Naive thymus-derived CD8-positive, alpha-beta T cell (primary cell): ENCODE measurements at places on chromosomes 2 and 18.
A peak's percentile ranks its signal among the peaks of the same experiment; 100 is the strongest.

GRCh38 chr2:241218131-241219029, 29.9 kb downstream of the ANO7 start:
- peak overlapping the region; percentile 80 for H3K4me3 ChIP-seq
- peaks cover 2% of the 10 kb centered on the region for H3K27me3 ChIP-seq
- DNase-seq = peak; percentile 22
- H3K4me1 ChIP-seq = peaks cover 12% of the 10 kb centered on the region

DNA sequence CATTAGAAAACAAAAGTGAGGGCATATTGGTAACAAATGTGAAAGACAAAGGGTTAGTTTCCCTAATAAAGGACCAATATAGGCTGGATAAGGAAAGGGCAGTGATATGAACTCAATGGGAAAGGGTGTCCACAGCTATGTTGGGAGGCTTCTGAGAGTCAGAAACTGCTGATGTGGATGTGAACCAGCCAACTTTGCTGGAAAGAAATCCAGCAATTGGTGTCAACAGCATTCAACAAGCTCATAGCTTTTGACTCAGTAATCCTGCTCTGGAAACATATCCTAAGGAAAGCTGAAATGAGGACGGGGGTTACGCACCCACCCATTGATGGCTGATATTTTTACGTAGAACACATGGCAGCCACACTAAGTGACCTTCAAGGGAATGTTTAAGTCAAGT, 63.7 kb downstream of the ARL4C start:
- DNase-seq = no peak
- H3K27me3 ChIP-seq = no peaks in the 10 kb centered on the region
- H3K4me1 ChIP-seq = peaks cover 34% of the 10 kb centered on the region
- no peaks in the 10 kb centered on the region for H3K36me3 ChIP-seq
- no peak overlapping the region for H3K4me3 ChIP-seq

DNA sequence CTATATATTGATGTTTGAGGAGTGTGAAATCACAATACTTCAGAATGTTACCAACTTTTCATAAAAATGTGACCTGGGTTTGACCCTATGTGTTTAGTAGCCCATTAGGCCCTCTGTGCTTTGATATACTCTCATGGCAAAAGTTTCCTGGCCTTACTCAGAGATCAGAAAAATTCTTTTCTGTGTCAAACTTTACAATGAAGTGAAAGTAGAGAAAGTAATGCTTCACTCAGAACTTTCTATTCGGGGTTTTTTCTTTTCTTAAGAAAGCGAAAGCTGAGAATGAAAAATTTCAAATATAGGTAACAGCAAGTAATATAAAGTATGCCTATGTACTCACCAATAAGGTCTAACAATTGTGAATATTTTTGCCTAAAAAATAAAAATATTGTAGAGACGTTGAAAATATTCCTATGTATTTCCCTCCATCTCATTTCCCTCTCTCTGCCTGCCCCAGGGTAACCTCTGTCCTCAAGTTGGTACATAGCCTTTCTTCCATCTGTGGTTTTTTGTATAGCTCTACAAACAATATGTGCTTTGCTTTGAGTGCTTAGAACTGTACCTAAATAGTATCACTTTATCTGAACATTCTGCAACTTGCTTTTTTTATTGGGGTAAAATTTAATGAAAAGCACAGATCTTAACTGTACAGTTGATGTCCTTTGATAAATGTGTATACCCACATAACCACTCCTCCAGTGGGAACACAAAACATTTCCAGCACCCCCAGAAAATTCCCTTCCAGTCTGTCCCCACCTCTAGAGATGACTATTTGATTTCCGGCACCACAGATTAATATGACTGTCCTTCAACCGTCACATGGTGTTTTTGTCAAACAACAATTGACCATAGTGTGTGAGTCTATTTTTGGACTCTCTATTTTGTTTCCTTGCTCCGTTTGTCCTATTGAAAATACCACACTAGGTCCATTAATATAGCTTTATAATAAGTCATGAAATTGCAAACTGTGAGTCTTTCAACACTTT, 10.3 kb upstream of the ACKR3 start:
- peaks cover 60% of the 10 kb centered on the region for H3K4me1 ChIP-seq
- DNase-seq = no peak
- H3K4me3 ChIP-seq = no peak overlapping the region
- H3K36me3 ChIP-seq = peaks cover 35% of the 10 kb centered on the region

DNA sequence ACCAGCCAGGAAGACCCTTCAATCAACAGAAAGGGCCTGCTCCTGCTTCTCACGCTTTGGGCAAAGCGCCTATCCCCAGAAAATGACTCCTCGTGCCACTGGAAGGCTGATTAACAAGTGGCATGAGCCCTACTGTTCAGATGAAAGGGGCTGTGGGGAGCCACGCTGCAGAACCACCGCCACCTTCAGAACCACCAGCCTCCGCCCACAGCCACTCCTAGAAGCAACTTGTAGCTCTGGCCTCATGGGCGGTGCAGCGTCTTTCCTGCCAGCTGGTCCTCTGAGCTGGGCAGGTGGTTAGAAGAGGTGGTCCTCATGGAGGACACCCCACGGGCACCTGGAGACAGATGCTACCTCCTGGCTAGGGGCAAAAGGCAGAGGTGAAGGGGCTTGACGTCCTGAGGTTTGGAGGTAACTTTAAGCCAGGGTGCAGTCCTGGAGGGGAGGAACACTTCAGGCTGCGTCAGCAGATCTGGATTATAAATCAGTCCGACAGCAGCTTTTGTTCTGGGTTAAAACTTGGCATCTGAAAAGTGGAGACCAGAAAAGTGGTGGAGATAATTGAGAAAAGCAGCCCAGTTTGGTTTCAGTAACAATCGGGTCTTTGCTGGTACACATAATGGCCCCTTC, 861 bp upstream of the SEMA4C start:
- H3K4me3 ChIP-seq = peak overlapping the region; percentile 89
- peak overlapping the region; percentile 79 for H3K27ac ChIP-seq
- H3K36me3 ChIP-seq = peaks cover 4% of the 10 kb centered on the region
- peak; percentile 66 for DNase-seq
- peaks cover 60% of the 10 kb centered on the region for H3K4me1 ChIP-seq

- no peak overlapping the region for H3K27ac ChIP-seq
- DNase-seq = no peak
- no peaks in the 10 kb centered on the region for H3K27me3 ChIP-seq
- H3K4me1 ChIP-seq = peaks cover 25% of the 10 kb centered on the region
- H3K36me3 ChIP-seq = peaks cover 36% of the 10 kb centered on the region
Measured at GRCh38 chr2:236565879-236566402, 3.7 kb upstream of the ACKR3 start.

GRCh38 chr2:240721596-240722180, 30.0 kb downstream of the AQP12A start:
- peaks cover 2% of the 10 kb centered on the region for H3K27me3 ChIP-seq
- H3K27ac ChIP-seq = no peak overlapping the region
- H3K4me3 ChIP-seq = no peak overlapping the region

- no peak for DNase-seq
- no peak overlapping the region for H3K27ac ChIP-seq
- no peaks in the 10 kb centered on the region for H3K27me3 ChIP-seq
- no peaks in the 10 kb centered on the region for H3K36me3 ChIP-seq
- no peak overlapping the region for H3K4me3 ChIP-seq
Measured at GRCh38 chr18:55413474-55413873, 174.5 kb downstream of the TCF4 start.

DNA sequence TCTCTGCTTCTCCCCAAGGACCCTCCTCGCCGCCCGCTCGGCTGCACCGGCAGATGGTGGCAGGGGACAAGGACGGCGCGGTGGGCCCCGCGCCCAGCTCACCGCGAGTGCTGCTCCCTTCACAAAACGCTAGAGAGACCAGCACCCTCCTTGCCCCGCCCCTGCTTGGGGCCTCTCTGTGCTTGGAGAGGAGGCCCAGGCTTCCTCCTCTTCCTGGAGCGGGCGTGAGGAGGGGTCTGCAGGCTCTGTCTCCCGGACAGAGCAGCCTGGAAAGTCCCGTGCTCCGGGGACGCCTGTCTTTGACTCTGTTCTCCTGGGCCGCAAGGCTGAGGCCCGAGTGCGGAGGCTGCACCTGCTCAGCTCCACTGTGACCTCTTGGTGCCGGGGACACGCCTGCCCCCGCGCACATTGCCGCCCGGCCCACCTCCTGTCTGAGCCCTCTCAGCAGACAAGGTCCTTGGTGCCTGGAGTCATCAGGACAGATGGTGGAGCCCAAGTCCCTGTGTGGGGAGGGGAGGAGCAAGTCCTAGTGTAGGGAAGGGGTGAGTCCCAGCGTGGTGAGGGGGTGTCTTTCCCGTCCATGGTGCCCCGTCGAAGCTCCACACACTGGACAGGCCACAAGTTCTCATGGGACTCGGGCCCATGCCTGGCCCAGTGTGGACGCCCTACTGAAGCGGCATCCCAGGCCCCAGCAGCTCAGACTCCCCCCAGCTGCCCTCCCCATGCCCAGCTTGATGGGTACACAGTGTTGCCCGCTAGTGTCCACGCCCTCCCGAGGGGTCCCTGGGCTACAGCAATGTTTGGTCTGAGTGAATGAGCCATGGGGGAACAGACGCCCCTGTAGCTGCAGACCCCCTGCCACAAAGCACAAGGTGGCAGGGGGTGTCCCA, 33.8 kb downstream of the RTP5 start:
- no peak overlapping the region for H3K4me3 ChIP-seq
- no peak for DNase-seq
- H3K4me1 ChIP-seq = peaks cover 4% of the 10 kb centered on the region
- no peak overlapping the region for H3K27ac ChIP-seq

- DNase-seq = no peak
- H3K4me1 ChIP-seq = no peaks in the 10 kb centered on the region
- peaks cover 1% of the 10 kb centered on the region for H3K36me3 ChIP-seq
- H3K27ac ChIP-seq = no peak overlapping the region
- H3K4me3 ChIP-seq = no peak overlapping the region
Measured at GRCh38 chr2:47561906-47562305, 158.9 kb downstream of the MSH2 start.

DNA sequence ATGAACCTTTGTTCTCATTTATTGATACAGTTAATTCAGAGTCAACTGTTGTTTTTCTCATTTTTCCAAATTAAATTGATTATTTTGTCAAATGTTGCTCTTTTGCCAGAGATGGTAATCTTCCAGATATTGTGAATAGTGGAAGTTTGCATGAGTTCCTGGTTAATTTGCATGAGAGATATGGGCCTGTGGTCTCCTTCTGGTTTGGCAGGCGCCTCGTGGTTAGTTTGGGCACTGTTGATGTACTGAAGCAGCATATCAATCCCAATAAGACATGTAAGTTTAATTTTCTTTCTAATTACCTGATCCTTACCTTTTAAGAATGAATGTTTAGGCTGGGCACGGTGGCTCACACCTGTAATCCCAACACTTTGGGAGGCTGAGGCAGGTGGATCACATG, 7.8 kb downstream of the CYP20A1 start:
- no peak overlapping the region for H3K4me3 ChIP-seq
- H3K4me1 ChIP-seq = peaks cover 14% of the 10 kb centered on the region
- no peaks in the 10 kb centered on the region for H3K27me3 ChIP-seq
- no peak for DNase-seq
- peaks cover 80% of the 10 kb centered on the region for H3K36me3 ChIP-seq

DNA sequence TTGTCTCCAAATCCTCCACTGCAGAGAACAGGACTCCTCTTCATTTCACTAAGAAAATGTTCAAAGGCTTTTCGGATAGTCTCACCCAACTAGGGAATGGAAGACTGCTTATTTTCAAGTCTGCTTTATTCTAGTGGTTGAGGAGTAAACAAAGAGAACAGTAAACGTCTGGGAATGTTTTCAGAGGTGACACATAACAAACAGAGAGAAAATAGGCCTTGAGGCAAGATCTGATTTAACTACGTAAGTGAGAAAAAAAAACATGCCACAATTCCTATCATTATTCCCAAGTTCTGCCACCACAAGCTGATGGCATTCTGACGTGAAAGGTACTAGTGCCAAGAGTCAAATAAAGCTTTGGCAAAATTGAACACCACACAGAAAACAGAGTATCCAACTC, 16.7 kb upstream of the WIPF1 start:
- no peak for DNase-seq
- H3K27ac ChIP-seq = peak overlapping the region; percentile 47
- peaks cover 2% of the 10 kb centered on the region for H3K36me3 ChIP-seq
- no peaks in the 10 kb centered on the region for H3K27me3 ChIP-seq
- H3K4me1 ChIP-seq = peaks cover 95% of the 10 kb centered on the region

DNA sequence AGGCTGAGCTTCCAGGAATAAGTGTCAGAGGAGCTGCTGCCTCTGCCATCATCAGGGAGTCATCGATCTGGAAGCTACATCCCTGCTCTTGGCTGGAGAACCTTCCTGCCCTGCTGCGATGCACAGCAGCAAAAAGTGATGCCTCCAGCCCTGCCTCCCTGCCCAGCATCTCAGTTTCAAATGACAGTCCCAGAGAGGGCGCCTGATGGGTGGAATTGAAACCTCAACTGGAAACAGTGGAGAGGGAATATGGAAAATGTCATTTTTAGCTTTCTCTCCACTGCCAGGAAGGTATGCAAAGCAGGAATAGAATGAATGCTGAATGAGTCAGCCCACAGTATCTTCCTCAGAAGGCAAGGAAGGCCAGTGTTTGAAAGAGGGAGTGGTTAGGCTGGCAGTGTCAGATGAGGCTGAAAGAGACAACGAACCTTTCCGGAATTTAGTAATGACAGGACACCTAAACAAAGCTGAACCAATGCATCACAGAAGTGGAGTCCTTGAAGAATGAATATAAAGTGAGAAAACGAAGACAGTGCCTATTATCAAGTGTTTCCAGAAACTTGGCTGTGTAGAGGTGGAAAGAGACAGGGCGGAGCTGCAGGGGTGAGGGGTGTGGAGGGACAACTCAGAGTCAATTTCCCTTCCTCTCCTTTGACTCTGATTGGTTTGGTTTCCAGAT, 153.9 kb upstream of the NDUFV2 start:
- peaks cover 13% of the 10 kb centered on the region for H3K4me1 ChIP-seq
- H3K4me3 ChIP-seq = no peak overlapping the region
- H3K27me3 ChIP-seq = no peaks in the 10 kb centered on the region
- no peak for DNase-seq
- H3K27ac ChIP-seq = no peak overlapping the region

DNA sequence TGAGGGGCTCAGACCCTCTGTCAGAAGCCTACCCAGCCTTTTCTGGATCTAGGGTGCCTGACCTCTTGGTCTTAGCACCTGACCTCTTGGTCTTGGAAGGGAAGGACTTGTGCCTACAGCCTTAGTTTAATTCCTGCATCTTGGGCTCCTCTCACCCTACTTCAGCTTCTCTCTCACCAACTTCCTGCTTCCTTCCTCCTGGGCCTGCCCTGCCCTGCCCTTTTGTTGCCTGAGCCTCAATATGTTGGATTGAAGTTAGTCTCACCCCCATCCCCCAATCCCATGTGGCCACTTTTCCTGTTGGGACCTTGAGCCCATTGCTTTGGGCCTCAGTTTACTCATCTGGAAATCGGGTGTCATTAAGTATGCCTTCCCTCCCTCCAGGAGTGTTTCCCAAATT, 206.2 kb upstream of the SKOR2 start:
- no peak for DNase-seq
- H3K27ac ChIP-seq = no peak overlapping the region
- no peaks in the 10 kb centered on the region for H3K36me3 ChIP-seq
- no peaks in the 10 kb centered on the region for H3K4me1 ChIP-seq
- H3K27me3 ChIP-seq = peaks cover 2% of the 10 kb centered on the region
- H3K4me3 ChIP-seq = no peak overlapping the region

- no peaks in the 10 kb centered on the region for H3K4me1 ChIP-seq
- H3K4me3 ChIP-seq = no peak overlapping the region
- peaks cover 10% of the 10 kb centered on the region for H3K27me3 ChIP-seq
- H3K27ac ChIP-seq = no peak overlapping the region
- no peak for DNase-seq
Measured at GRCh38 chr2:236687296-236687965, 117.8 kb downstream of the ACKR3 start.
